ENCODE measurements at places on chromosomes 12 and 14. TPM values are rescaled to one million over a fixed set of nuclear protein-coding genes. Genes with fewer than 3 reads are reported as not detected.

DNA sequence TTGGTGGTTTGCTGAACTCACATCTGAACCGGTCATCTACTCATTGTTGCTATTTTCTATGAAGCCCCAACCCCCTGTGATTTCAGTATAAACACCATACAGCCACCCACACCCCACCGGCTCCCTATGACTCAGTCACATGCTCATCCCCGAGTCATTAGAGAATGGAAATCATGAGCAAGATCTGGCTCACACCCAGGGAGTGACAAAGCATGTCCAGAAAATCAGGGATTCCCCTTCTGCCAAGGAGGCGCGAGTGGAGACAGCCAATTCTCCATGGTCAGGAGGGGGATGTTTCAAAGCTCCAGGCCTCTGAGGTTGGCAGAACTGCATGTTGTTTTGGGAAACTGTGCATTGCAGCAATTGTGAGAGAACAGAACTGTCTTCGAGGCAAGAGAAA, 657.5 kb upstream of the TBX3 start:
- DNase-seq, result peak; percentile 94
- H3K36me3 ChIP-seq, result no peaks in the 10 kb centered on the region
- H3K27me3 ChIP-seq, result no peaks in the 10 kb centered on the region
- peak overlapping the region; percentile 66 for H3K27ac ChIP-seq
- H3K4me3 ChIP-seq, result no peak overlapping the region

OVCH1 gene
- total RNA-seq, result 0.35 TPM

DNA sequence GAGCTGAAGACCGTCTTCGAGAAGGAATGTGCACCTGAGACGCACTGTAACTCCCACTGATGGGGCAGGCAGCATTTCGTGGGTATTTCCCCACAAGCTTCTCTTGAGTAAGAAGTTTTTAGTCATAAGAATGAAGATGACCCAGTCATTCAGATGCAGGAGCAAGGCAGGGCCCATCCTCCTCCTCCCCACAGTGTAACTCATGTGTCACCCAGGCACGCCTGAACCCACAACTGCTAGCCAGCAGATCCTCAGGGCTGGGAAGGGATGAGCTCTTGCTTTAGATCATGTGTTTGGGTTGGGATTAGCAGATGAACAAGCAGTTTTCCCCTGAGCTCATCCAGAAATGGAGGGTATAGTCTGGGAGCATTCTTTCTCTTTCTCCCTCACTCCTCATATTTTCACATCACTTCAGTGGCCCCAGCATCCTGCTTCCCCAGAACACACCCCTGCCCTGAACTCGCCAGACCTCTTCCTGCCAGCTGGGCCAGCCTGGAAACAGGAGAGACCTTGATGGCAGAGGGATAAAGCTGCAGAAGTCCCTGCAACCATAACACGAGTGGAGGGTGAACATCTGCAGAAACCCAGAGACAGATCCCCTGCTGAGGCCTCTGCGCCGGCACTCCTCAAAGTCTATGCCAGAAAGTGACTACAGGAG, 73.3 kb downstream of the B4GALNT3 start:
- peaks cover 3% of the 10 kb centered on the region for H3K27me3 ChIP-seq
- H3K36me3 ChIP-seq, result no peaks in the 10 kb centered on the region
- no peak overlapping the region for H3K4me3 ChIP-seq

DNA sequence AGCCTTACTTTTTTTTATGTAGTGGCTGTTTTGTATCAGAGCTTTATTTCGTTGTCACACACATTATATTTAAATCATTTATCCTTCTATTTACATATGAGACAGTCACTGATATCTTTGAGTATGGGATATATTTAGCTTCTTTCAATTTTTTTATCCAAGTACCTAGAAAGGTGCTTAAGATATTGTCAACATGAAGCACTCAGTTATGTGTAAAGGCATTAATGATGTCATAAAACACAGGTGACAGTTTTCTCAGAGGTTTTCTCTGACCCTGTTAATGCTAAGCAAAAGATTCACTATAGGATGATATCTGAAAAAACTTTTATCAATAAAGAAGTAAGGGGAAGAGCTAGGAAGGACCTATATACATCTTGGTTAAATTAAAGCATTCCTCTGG, 23.2 kb downstream of the LRFN5 start:
- H3K4me1 ChIP-seq, result no peaks in the 10 kb centered on the region
- no peak for DNase-seq
- H3K27me3 ChIP-seq, result no peaks in the 10 kb centered on the region
- no peaks in the 10 kb centered on the region for H3K36me3 ChIP-seq
- H3K27ac ChIP-seq, result no peak overlapping the region

DNA sequence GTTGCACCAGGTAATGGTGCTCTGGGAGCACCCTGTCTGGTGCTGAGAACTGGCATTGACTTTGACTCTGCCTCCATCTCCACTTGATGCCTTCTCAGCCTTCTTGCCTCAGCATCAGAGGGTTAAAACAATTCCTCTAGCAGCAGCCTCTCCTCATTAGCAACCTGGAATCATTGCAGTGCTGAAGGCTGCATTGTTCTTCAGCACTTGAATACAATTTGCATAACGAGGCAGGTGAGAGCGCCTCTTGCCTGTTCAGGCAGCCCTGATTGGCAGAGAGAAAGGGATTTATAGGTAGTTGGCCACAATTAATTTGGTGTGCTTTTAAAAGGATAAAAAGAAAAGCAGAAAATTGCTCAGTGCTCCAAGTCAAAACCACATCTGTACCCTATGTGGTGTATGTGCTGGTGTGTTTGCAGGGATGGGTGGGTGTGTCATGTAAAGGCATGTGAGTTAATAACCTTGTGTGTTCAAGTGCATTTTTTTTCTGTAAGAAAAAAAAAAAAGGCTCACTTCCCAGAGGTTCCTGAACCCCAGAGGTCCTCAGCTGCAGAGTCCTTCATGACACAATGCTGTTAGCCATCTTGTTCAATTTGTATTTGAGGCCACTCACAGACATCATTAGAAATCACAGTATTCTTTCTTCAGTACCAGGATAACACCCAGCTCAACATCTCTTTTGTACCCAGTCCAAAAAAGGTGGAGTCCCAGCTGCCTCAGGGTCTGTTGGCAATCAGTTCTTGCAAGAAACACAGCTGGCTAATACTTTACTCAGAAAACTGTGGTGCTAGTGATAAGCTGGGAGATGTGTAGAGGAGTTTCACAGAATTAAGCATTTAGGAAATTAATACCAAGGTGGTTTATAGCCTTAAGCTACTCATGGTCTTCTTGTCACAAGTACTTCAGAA, 385.6 kb downstream of the GRIN2B start:
- H3K4me3 ChIP-seq, result no peak overlapping the region
- H3K27ac ChIP-seq, result no peak overlapping the region

NFATC4 gene
- total RNA-seq, result 54.5 TPM
